Activated CD4-positive, alpha-beta T cell treated with anti-CD3 and anti-CD28 coated beads, Interleukin-2, amount 10 ng/mL, durations not matched to agents 24 days and 14 days (primary cell): ENCODE measurements at places on chromosomes 6 and 20.

DNA sequence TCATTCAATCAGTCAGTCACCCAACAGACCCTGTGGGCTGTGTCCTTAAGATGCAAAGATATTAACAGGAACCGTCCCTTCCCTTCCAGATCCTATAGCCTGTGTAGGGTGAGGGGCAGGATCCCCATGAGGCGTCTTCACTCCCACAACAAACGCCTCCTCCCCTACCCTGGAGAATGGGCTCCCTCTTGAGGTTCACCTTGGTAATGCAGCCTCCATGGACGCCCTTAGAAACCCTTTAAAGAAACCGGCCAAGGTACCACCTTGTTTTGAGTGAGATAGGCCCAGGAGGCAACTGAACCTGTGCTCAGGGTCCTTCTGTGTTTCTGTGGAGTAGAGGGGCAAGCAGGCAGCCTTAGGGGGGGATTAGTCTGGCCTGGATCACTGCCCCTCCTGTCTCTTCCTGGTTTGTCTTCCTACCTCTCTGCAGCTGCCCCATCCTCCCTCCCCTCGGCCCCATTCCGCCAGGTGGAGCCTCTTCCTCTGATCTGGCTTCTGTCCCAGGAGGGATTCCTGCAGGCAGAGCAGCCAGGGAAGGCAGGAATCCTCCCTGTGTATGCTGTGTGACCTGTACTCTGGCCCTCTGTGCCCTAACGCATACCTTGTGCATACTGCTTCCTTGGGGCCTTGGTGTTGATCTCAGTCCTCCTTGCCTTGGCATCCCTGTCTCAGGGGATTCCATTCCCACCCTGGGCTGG, 6.6 kb upstream of the GUCA1A start:
- DNase-seq: peak; percentile 95

DNA sequence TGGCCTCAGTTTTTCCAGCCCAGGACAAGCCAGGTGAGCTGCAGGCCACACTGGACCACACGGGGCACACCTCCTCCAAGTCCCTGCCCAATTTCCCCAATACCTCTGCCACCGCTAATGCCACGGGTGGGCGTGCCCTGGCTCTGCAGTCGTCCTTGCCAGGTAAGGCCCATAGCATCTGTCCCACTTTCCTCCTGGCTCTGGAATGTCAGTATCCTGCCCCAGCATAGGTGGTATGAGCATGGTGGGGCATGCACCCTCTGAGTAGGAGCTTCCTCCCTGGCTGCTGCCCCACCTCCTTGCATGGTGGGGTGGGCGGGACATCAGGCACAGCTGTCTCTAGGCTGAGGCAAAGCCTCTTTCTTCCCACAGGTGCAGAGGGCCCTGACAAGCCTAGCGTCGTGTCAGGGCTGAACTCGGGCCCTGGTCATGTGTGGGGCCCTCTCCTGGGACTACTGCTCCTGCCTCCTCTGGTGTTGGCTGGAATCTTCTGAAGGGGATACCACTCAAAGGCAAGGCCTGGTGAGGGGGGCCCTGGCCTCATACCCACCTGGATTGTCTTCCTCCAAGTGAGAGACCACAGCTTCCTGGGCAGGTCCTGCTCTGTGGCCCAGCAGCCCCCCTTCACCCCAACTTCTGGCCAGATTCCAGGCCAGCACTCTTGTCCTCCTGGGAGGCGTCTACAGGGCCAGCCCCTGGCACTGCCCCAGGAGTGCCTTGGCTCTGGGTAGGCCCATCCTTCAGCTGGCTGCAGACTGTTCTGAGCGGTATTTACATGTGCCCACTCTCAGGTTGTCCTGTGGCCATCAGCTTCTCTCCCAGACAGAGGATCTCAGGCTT, 9.1 kb downstream of the PI16 start:
- DNase-seq: peak; percentile 82

GRCh38 chr6:127348028-127348661, 4.7 kb upstream of the ECHDC1 start:
- no peak for DNase-seq

GRCh38 chr6:91088515-91088914, 501.6 kb upstream of the MAP3K7 start:
- no peak for DNase-seq

GRCh38 chr6:35496036-35496840, 641 bp downstream of the TEAD3 start:
- DNase-seq: peak; percentile 62

- peak; percentile 62 for DNase-seq
These were observed 35.8 kb downstream of the RREB1 start for GRCh38 chr6:7143476-7143974.

- no peak for DNase-seq
These were observed 5.6 kb downstream of the TOP1 start for GRCh38 chr20:41034239-41034638.

GRCh38 chr6:170279977-170280688, 10.7 kb downstream of the DLL1 start:
- DNase-seq: peak; percentile 73

GRCh38 chr6:3616565-3617176, 134.8 kb downstream of the PXDC1 start:
- no peak for DNase-seq

DNA sequence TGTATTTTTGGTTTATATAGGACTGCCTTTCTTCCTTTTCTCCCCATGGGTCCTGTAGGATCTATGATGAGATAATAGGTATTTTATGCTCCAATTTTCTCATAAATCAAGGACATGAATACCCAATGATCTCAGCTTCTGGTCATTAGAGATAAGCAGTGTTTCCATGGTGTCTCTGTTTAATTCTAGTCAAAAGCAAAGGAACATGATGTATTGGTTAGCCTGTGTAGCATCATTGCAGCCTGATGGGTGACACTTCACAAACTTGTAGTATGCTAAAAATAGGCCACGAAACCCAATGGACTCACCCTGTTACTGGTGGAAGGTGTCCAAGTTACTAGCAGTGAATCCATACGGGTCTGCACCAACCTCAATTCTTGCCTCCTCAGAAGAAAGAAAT, 116.2 kb upstream of the SNX9 start:
- DNase-seq: no peak

- DNase-seq: no peak
These were observed 26.5 kb downstream of the BCAS4 start for GRCh38 chr20:50821257-50821921.

DNA sequence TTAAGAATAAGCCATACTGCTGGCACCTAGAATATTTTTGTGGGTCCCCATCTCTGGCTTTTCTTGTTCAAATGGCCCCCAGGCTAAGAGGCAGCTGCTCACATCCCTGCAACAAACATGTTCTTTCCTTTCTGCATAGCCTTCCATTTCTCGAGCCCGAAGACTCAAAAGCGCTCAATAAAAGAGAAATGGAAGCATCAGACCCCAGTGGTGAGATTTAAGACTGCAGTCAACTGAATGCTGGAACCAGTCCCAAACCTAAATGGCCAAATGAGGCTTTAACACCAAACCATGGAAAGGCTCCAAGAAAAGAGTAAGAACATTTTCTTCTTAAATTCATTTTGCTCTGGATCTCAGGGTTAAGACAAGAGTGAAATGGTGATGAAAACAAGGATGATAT, 122.1 kb upstream of the TRAF3IP2 start:
- DNase-seq: no peak

- no peak for DNase-seq
These were observed 43.3 kb downstream of the SOX4 start for GRCh38 chr6:21636876-21637275.

DNA sequence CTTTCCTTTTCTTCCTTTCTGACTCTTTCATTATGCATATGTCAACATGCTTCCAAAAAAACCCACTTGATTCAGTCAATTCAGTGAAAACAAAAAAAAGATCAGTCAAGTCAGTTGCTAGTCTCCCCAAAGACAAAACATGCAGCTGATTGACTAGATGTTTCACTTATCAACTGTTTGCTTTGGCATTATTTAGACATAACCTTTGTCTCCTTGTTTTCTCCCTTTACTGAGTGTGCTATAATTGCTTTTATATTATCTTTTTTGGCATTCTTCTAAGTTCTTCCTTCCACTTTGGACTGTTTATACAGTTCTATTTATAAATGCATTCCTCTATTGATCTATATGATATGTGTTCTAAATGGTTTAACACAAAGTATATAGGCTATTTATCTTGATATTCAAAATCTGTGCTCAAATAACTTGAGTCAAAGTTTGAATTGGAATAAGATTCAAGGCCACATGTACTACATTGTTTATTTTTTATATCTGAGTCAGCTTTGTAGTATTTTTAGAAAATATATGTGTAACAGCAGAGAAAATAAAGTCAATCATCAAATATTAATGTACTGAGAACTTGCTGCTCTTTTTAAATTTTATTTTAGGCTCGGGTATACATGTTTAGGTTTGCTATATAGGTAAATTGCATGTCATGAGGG, 260.5 kb downstream of the CENPW start:
- no peak for DNase-seq

DNA sequence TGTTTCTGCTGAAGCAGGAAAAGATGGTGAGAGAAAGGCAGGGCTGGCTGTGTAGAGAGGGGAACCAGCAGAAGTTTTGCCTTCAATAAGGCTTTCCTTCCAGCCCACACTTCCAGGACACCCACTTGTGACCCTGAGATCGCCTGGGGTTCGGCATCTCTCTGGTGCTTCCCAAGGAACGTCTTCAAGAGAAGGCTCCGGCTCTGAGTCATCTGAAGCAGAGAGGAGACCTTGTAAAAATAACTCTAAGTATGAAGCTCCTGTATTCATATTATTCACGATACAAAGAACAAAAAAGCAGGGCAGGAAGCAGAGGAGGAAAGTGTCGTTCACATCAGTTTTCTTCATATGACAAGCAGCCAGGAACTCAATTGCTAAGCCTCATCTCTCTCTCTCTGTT, 95.4 kb upstream of the MRPS10 start:
- DNase-seq: no peak

GRCh38 chr20:37744347-37744746, 50.5 kb downstream of the CTNNBL1 start:
- DNase-seq: no peak

GRCh38 chr20:50296450-50297375, 106.1 kb downstream of the CEBPB start:
- DNase-seq: no peak

DNA sequence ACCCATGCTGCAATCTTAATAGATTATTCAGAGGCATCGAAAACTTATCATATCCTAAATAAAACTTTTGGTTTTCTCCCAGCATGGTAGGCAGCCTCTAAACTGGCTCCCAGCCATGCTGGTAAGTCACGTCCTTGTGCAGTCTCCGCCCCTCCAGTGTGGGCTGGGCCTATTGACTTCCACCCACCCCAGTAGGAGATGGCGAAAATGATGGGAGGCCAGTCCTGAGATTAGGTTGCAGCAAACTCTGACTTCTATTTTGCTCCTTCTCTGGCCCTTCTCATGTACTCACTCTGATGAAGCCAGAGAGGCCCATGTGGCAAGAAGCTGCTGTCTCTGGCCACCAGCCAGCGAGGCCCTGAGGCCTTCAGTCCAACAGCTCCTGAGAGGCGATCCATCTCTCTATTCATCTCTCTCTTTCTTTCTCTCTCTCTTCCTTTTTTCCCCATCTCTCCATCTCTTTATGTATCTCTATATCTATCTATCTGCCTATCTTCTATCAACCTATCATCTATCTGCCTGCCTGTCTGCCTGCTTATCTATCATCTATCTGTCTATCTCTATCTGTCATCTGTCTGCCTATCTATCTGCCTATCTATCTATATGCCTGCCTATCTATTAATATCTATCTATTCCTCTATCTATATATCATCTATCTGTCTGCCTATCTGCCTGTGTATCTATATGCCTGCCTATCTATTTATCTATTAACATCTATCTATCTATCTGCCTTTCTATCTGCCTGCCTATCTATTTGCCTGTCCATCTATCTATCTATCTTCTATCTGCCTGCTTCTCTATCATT, 52.7 kb upstream of the STX16 start:
- DNase-seq: no peak

GRCh38 chr6:31498748-31499147, 803 bp downstream of the MICB start:
- DNase-seq: no peak

GRCh38 chr20:59938221-59938620, 1.9 kb downstream of the PPP1R3D start:
- DNase-seq: no peak

DNA sequence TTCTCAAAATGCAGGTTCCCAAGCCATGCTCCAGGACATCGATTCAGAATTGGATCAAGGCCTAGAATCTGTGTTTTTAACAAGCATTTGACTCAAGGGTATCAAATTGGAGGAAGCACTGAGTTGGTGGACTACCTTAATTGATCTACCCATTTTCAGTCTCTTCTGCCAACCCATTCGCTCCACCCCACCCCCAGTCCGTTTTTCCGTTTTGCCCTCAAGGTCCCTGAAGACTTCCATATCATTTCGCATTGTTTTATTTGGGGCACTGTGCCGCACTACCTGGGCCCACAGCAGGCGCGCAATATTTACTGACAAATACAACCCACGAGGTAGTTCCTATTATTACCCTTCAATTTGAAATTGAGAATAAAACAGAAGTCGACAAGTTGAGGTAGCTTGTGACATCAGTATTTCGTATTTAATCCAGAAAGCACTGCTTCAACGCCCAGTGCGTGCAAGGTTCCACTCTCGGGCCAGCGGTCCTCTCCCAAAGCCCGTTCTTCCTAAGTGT, 557 bp upstream of the DHX35 start:
- DNase-seq: no peak

DNA sequence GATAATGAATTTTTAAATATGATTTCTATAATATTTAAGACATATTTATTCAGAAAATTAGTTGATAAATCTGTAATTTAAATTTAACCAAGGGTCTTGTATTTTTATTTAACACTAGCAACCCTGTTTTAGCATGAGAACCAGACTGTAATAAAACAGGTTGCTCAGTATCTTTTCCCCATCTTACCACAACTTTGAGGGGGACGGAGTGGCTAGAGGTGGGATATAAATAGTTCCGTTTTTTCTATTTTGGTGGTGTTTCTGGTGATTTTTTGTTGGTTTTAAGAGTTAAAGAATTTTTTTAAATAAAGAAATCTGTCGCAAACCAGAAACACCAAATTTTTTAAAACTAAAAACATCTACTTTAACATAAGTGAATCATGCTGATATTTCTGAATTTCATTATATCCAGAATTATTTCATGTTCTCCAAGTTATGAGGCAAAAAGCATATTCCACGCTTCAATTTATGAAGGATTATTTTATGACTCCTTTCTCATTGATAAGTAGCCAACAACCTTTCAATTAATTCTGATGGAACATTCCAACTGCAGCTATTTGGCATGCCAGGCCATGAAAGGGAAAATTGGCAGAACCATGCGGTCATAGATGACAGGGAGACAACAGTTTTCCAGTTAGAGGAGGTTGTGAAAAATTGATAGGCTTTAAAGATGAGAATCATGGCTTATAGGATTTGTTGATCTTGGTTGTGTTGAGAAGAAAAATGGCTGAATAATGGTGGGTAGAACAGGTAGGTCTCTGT, 151.9 kb upstream of the CARMIL1 start:
- no peak for DNase-seq

- no peak for DNase-seq
These were observed 46.6 kb upstream of the CCDC167 start for GRCh38 chr6:37546141-37546871.

GRCh38 chr6:131116755-131117360, 18.4 kb upstream of the AKAP7 start:
- peak; percentile 62 for DNase-seq

- DNase-seq: no peak
These were observed 365.4 kb downstream of the HTR1B start for GRCh38 chr6:77097940-77098339.
